ENCODE measurements at places on chromosomes 12 and 14.

- peak; percentile 97 for DNase-seq
Observed at GRCh38 chr12:56521590-56522371, at the start of gene RBMS2. RBMS2 (plus strand) TSS chr12:56521820; CDS start chr12:56522024, 204 bp downstream.

- no peak for DNase-seq
Observed at GRCh38 chr14:50471838-50472465, 60.4 kb downstream of the MAP4K5 start.

- DNase-seq = no peak
Observed at GRCh38 chr12:116969615-116970585, 59.1 kb downstream of the FBXW8 start.

DNA sequence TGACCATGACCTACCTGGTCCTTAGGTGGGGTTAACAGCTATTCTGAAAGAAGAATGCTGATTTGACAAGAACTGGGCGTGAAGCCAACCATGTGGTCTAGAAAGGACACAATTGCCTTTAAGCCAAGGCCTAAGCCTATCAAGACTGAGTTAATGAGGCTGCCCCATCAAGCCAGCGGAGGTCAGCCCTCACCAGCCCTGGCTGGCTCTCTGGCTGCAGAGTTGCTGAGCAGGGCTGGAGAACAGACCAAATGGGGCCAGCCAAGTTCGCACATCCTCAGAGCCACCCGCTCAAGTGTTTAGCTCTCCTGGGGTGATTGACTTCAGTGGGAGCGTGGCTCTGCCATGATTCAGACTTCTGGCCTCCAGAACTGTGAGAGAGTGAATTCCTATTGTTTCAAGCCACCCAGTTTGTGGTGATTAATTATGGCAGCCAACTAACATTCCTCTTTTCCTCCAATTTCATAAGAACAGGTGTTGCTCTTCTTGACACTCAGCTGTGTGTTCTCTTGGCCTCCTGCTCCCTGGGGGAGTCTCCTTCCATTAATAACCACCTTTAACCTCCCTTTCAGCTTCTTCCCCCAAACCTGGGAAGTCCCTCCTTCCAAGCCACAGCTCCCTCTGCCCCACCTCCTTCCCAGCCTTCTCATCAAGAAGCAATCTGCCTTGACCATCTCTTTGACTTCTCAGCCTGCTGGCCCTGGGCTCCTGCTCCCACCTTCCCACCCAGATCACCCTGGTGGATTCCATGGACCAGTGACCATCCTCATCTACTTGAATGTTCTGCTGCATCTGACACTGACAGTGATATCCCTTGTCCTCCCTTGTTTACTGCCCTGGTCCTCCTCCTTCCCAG is 5.3 kb upstream of the SERPINA5 start:
- peak; percentile 58 for DNase-seq

- no peak for DNase-seq
Observed at GRCh38 chr14:76720382-76720813, 40.9 kb upstream of the VASH1 start.

GRCh38 chr12:68324531-68324930 is 7.6 kb downstream of the MDM1 start:
- no peak for DNase-seq

DNA sequence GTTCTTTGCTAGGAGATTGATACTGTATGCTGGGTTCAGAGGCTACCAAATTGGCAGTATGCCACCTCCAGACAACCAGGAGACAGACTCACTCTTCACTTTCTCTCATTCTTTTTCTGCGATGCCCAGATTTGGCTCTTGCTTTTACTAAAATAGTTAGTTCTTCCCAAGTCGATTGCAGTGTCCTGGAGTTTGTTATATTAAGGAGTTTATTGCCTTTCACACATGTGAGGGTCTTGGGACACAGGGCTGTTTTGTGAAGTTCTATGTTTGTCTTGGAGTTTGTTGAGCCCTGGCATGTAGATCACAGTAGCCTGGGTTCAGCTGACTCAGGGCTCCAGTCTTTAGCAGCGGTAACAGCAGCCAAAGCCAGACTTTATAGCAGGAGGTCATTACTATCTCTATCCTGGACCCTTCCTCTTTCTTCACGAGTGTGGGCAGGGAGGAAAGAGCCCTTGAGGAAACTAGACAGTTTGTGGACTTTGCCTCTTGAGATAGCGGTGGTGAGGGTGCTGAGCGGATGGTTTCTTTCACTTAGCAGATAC is 1.6 kb downstream of the MLEC start:
- peak; percentile 31 for DNase-seq

All from brain microvascular endothelial cell (primary cell).